ENCODE measurements at places on chromosomes 7 and 10. TPM values are rescaled to one million over a fixed set of nuclear protein-coding genes. Genes with fewer than 3 reads are reported as not detected.

Gene GOLGA7B
- 0.11 TPM for total RNA-seq

Gene CLCN1
- total RNA-seq: not detected

Gene WDFY4
- total RNA-seq: 0.11 TPM

Gene ADAM8
- 0.11 TPM for total RNA-seq

Gene GLUD1
- 180 TPM for total RNA-seq

Gene COL28A1
- total RNA-seq: not detected

Gene LRRC4
- total RNA-seq: 1.4 TPM

Gene HECW1
- total RNA-seq: not detected

Gene SMO
- total RNA-seq: 1.5 TPM

Gene LOXL4
- 0.17 TPM for total RNA-seq

Gene ZPBP
- not detected for total RNA-seq

Gene TMEM229A
- not detected for total RNA-seq

Gene SUFU
- 4.7 TPM for total RNA-seq

Gene EN2
- under 0.01 TPM for total RNA-seq

Gene ZNF425
- total RNA-seq: 2.7 TPM

Gene NEUROD6
- total RNA-seq: not detected

Gene COMMD3
- 28.7 TPM for total RNA-seq

Gene PRKAR2B
- total RNA-seq: 16.0 TPM

Gene OR9A2
- not detected for total RNA-seq

Gene DPCD
- total RNA-seq: 11.9 TPM

Gene AKR1C1
- total RNA-seq: 55.6 TPM

Gene EPHA1
- total RNA-seq: 0.11 TPM

Gene PPP1R17
- total RNA-seq: not detected

Gene ATRNL1
- total RNA-seq: 1.4 TPM

Gene ELN
- total RNA-seq: 12.4 TPM

Gene KBTBD2
- total RNA-seq: 109 TPM

Gene ZDHHC4
- 38.1 TPM for total RNA-seq

Gene SLC26A4
- total RNA-seq: 3.4 TPM

Gene INMT
- not detected for total RNA-seq

Gene C10orf71
- not detected for total RNA-seq

Gene PLAC9
- total RNA-seq: 2.4 TPM

Gene TRIM50
- not detected for total RNA-seq

Gene C7orf57
- total RNA-seq: not detected

Gene HMX2
- total RNA-seq: not detected

Gene GDF2
- not detected for total RNA-seq

Gene SHTN1
- total RNA-seq: 0.65 TPM

Gene STOX1
- total RNA-seq: 0.09 TPM

Gene ATE1
- 42.4 TPM for total RNA-seq

Gene EEPD1
- 1.3 TPM for total RNA-seq

Gene ZP3
- 2.8 TPM for total RNA-seq

Gene COG5
- total RNA-seq: 26.4 TPM

Gene TAS2R41
- not detected for total RNA-seq

Gene STEAP4
- total RNA-seq: not detected

Gene FANK1
- total RNA-seq: 1.1 TPM

Gene ATOH7
- not detected for total RNA-seq

Gene TNS3
- 4.0 TPM for total RNA-seq

Gene AKR1C3
- 438 TPM for total RNA-seq

Gene SORBS1
- total RNA-seq: 3.7 TPM

Gene ZRANB1
- total RNA-seq: 24.7 TPM

Gene HOXA5
- 10.7 TPM for total RNA-seq

Gene WNT8B
- total RNA-seq: not detected

Gene PYROXD2
- 4.9 TPM for total RNA-seq

Data from dermis lymphatic vessel endothelial cell (primary cell).